Right forelimb (tissue), 1 donor: ENCODE measurements at places on chromosomes 11 and 22.

- no peak for DNase-seq
Observed at GRCh38 chr11:17413414-17414316, 25.2 kb upstream of the KCNJ11 start.

DNA sequence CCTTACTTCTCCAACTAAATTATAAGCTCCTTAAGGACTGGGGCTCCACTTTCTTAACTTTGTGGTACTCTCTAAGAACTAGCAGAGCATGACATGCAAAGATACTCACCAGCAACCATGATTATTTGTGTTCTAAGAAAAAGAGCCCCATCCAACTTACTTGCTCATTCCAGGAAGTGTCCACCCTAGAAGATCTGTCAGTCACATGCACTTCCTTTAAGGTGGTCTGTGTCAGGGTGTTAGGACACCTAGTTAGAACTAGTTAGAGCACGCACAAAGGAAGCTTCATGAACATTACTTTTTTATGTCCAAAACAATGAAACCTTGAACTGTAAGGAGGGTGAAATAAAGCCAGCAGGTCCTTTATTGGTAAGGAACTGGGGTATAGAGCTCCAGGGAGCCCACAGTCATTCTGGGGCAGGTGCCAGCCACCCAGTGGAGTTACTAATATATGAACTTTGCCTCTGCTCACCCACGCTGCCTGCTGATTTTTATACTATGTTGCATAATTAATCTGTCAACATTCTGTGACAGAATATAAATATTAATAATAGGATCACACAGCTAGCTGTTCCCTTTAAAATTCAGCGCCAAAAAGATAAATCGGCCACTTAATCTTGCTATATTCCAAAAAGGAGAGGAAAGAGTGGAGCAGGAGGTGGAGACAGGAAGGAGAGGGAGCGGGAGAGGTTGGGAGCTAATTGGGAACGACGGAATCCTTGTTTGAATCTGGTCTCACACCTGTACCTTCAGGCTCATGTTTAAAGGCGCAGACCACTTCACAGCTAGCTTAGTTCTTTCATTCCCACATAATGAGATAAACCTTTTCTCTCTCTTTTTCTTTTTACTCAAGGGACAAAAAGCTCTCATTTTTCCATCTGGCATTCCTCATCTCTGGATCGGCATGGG, 755.0 kb downstream of the OPCML start:
- DNase-seq: no peak

GRCh38 chr22:30186510-30186909, 60.0 kb downstream of the LIF start:
- no peak for DNase-seq

DNA sequence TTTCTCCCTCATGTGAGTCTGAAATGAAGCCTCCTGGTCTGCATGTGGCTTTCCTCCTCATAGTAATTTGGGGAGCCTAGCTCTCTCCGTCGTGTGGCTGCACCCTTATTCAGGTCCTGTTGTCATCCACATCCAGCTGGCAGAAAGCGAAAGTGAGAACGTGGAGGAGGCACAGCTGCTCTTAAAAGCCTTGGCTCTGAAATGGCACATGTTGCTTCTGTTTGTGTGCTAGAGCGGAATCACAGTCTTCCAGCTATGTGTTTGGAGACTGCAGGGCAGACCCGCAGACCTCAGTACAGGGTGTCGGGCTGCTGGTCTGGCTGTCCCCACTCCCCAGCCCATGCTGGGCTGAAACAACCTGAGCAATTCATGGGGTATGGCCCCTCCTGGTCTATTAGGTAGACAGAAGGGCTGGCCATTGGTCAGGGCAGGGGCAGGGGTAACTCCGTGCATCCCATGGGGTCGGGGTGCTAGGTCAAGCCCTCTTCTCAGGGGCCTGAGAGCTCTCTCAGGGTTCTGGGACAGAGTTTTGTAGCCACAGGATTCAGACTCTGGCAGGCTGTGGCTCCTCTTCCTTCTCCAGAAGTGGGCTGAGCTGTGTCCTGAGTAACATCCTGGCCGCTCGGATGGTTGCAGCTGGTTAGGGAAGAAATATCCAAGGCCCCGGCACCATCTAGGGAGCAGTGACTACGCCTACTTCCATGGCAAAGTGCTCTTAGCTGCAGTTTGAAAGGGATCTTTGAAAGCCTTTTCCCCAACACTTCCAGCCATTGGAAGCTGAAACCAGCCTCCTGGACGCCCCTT, 50.6 kb downstream of the C11orf96 start:
- peak; percentile 55 for DNase-seq

DNA sequence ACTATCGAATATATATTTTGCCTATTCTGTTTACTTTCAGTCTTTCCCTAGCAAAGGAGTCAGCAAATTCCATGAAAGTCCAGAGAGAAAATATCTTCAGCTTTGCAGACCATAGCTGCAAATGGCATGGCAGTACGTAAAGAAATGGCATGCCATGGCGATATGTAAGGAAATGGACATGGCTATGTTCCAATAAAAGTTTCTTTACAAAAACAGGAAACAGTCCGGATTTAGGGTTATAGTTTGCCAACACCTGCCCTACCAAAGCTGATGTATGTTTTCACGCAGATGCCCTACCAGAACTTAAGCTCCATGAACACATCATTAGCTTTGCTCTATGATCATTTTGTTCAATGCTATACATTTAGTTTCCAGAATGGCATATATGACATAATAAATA, 19.5 kb downstream of the KIAA0930 start:
- DNase-seq: no peak

- DNase-seq: no peak
Observed at GRCh38 chr11:102448869-102449224, 3.7 kb downstream of the TMEM123 start.

DNA sequence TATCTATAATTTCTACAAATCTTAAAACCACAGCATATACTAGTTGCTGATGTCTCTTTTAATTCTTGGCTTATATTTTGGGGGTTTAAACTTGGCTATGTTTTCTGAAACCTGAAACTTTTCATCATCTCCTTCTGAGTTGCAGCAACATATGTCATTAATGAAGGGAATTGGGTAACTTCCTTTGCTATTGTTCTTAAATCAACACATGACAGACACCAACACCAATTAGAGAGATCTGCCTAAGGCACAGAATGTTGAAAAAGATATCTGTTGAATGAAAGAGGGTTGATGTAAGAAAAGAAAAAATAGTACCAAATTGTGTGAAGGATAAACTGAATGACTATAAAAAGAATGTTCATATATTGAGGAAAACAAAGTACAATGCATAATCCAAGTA, 10.3 kb upstream of the GAS2 start:
- DNase-seq: no peak

DNA sequence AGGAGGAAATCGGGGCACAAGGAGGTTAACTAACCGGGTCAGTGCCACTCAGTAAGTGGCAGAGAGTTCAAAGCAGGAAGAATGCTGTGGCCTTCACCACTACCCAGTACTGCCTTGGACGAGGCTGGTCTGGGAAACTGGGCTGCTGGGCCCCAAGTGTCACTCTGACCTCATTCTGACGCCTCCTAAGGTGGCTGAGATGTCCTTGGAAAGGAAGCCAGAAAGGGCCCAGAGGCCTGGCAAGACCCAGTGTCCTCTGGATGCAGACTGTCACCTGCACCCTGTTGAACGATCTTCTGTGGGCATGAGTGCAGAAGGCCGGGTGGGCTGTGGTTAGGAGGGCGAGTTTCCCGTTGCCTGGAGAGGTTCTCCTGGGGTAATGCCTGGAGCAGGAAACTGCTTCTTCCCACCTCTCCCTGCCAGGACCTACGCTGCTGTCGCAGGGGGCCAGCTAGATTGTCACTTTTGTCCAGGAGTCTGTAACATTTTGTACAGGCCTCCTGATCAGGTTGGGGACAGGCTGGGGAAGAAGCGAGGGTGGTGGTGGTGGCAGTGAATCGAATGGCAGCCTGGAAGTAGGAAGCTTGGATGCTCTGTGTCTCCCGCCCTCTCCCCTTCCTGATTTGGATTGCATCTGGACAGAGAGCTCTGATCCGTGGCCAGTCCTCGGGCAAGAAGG, 105.1 kb downstream of the ST3GAL4 start:
- DNase-seq: no peak

DNA sequence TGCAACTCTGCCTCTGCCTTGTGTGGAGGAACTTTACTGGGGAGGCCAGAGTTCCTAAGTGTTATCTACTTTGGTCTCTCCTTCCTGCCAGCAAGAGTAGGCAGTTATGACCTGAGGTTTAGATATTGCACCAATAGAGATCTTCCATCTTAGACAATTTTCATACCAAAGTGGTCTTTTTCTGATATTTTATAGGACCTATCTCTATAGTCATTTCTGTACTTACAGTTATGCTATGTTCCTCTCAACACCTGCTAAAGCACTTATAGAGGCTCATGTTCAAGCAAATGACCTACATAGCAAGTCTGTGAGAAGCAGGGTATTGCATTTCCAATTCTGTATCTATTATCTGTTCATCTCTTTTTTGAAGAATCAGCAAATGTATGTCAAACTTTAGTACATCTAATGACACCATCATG, 80.8 kb downstream of the HORMAD2 start:
- no peak for DNase-seq

DNA sequence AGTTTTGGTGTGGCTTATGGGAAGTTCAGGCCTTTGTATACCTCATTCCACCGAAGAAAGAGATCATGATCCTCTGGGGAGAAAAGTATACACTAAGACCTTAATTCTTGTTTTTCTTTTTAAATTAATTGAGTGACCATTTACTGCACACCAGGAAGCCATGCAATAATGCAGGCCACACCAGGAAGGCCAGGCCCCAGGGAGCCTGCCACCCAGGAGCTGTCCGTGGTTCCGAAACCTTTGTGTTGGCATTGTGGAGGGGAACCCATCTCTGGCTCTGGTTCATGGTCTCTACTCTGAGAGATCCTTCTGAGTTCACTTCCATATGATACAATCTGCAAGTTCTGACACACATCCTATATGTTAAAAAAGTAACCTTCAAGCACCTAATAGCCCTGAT, 291.8 kb downstream of the MIAT start:
- peak; percentile 49 for DNase-seq

- DNase-seq: no peak
Observed at GRCh38 chr11:132734217-132734616, 798.1 kb downstream of the OPCML start.
